ENCODE measurements at places on chromosomes 3 and 15. TPM values are rescaled to one million over a fixed set of nuclear protein-coding genes. Genes with fewer than 3 reads are reported as not detected.

GRCh38 chr3:25663347-25663868, 1.3 kb downstream of the TOP2B start:
- peaks cover 14% of the 10 kb centered on the region for H3K4me1 ChIP-seq
- H3K27ac ChIP-seq = peak overlapping the region; percentile 99
- no peaks in the 10 kb centered on the region for H3K36me3 ChIP-seq
- H3K27me3 ChIP-seq = no peaks in the 10 kb centered on the region
- H3K4me3 ChIP-seq = peak overlapping the region; percentile 62

GRCh38 chr3:194081826-194082225, 54.1 kb upstream of the HES1 start:
- DNase-seq = no peak
- H3K27ac ChIP-seq = no peak overlapping the region

CCDC66 gene
- total RNA-seq = 42.7 TPM

FSIP1 gene
- 0.76 TPM for total RNA-seq

DNA sequence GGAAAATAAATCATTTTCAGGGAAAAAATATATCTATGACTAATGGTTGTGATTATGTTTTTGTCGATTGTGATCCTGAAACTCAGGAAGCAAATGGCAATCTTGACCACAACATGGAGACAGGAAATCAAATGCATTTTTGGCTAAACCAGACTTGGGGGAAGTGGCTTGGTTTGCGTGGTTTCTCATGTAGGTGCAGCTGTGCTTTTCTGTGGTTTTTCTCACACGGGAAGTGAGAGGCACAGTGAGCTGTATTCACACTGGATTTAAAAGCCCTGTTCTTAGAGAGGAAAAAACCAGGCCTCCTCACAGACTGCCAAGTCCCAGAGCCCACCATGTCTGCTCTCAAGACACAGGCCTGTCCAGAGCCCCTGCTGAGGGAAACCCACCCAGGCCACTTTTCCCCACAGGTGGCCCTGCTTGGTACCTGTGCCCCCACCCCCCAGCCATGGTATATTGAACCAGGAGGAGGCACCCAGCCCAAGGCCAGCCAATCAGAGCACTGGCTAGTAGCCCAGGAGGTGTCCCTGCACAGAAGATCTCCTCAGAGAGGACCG, 46.1 kb downstream of the BTD start:
- DNase-seq = peak; percentile 66
- peak overlapping the region; percentile 42 for H3K27ac ChIP-seq
- H3K4me3 ChIP-seq = no peak overlapping the region

DNA sequence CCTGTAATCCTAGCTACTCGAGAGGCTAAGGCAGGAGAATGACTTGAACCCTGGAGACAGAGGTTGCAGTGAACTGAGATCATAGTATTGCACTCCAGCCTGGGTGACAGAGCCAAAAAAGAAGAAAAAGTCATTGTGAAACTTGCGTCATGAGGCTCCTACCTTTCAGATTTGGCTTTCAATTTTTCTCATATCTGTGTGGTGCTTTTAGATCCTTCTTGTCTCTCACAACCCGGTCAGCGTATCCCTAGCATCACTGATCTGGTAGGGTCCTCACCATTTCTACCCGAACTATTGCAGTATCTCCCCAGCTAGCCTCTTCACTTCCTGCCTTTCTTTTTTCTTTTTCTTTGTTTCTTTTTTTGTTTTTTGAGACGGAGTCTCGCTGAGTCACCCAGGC, 21.6 kb upstream of the GCNT3 start:
- no peaks in the 10 kb centered on the region for H3K27me3 ChIP-seq
- H3K4me1 ChIP-seq = no peaks in the 10 kb centered on the region
- DNase-seq = no peak
- no peak overlapping the region for H3K4me3 ChIP-seq
- H3K27ac ChIP-seq = no peak overlapping the region

DGKG gene
- 1.6 TPM for total RNA-seq

DNA sequence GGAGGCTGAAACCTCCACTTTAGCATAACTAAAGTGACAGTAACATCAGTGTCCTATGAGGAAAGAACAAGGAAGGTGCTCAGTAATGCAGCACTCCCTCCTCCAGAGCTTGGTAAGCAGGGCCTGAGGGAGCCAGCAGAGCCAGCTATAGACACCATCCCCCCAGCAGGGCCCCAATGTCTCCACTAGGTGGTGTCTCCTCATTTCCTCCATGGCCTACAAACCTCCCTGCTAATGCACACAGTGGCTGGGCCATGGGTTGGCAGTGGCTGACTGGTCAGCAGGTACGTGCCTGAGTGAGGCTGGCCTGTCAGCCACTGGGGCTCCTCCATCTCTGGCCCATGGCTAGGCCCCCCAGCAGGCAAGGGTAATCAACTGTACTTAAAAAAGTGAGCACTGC, 13.6 kb downstream of the MRPS25 start:
- no peak overlapping the region for H3K27ac ChIP-seq
- DNase-seq = peak; percentile 51
- H3K36me3 ChIP-seq = peaks cover 42% of the 10 kb centered on the region

DNA sequence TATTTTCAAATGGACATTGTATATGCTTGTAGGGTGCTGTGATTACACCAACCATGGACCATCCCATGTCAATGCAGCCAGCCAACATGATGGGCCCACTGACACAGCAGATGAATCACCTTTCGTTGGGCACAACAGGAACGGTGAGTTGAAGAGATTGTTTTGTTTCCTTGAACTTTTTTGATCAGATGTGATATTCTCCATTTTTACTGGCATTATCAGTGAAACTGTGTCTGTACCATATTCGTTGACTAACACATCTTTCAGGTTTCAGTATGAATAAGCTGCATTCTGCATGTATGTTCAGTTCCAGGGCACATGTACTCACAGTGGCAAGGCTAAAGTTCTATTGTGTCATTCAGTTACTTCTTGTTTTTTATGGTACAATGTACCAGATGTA, 655.2 kb downstream of the RBMS3 start:
- no peaks in the 10 kb centered on the region for H3K27me3 ChIP-seq
- no peak for DNase-seq
- H3K27ac ChIP-seq = no peak overlapping the region
- no peaks in the 10 kb centered on the region for H3K36me3 ChIP-seq
- no peaks in the 10 kb centered on the region for H3K4me1 ChIP-seq

GRCh38 chr3:30181178-30181465, 425.3 kb upstream of the TGFBR2 start:
- H3K36me3 ChIP-seq = no peaks in the 10 kb centered on the region
- no peak overlapping the region for H3K4me3 ChIP-seq
- no peaks in the 10 kb centered on the region for H3K27me3 ChIP-seq
- no peak for DNase-seq
- no peaks in the 10 kb centered on the region for H3K4me1 ChIP-seq

GRCh38 chr15:92097474-92098178, 244.1 kb downstream of the SLCO3A1 start:
- peaks cover 61% of the 10 kb centered on the region for H3K4me1 ChIP-seq
- H3K36me3 ChIP-seq = no peaks in the 10 kb centered on the region
- no peaks in the 10 kb centered on the region for H3K27me3 ChIP-seq
- no peak overlapping the region for H3K27ac ChIP-seq
- no peak overlapping the region for H3K4me3 ChIP-seq
- DNase-seq = no peak

DNA sequence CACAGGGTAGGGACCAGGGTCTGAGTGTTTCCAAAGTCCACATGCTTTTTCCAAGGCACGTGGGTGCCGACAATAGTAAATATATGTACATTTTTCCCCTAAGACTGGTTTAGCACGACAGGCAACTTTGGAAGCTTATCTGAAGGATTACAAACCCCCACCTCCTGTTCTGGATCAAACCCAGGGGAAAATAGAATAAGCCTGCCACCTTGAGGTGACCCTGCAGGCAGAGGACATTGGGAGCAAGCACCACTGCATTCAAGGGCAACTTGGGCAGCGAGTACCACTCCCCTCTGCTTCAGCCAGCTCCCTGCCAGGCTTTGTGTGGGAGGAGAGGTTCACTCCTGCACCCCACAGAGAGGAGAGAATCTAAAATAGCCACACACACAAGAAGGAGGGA, 44.8 kb downstream of the KBTBD12 start:
- no peak for DNase-seq
- H3K4me3 ChIP-seq = no peak overlapping the region
- no peaks in the 10 kb centered on the region for H3K27me3 ChIP-seq

DNA sequence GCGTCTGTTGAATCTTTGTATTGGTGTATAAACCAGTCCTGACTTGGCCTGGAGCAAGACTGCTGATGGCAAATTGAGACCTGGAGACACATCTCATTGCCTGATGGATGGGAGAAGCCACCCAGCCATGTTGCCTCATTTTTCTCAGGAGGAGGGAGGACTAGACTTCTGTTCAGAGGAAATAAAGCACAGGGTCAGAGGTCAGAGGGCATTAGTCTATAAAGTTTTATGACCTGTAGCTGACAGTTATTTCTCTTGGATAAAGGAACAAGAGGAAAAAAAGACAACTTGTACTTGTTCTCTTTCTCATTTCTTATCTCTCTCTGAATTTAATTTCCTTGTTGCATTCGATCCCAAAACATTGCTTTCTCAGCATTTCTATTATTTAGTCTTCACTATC, 775.9 kb downstream of the SQOR start:
- no peaks in the 10 kb centered on the region for H3K27me3 ChIP-seq
- no peak for DNase-seq
- no peak overlapping the region for H3K4me3 ChIP-seq
- no peaks in the 10 kb centered on the region for H3K36me3 ChIP-seq
- no peaks in the 10 kb centered on the region for H3K4me1 ChIP-seq

DNA sequence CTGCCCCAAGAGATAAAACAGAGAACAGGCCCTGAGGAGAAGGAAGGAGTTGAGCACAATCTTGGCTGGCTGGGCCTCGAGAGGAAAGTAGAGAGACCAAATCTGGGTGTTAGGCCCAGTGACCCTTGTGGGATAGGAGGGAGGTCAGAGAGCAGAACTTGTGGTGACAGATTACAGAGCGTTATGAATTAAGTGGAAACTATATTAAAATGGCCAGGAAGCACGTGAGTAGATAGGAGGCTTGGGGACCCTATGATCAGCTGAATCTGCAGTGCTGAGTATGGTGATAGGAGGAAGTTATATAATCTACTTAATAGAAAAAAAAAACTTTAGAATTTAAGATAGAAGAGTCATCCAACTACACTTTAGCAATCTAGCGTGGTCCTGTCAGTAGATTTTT, 30.0 kb downstream of the ST6GAL1 start:
- peaks cover 3% of the 10 kb centered on the region for H3K36me3 ChIP-seq
- H3K4me1 ChIP-seq = no peaks in the 10 kb centered on the region
- no peak overlapping the region for H3K27ac ChIP-seq

Measured in thymus (tissue), 14 donors.